ENCODE measurements at places on chromosomes 7 and 10.

- no peak for DNase-seq
Measured at GRCh38 chr7:74181821-74182220, 7.7 kb downstream of the EIF4H start.

DNA sequence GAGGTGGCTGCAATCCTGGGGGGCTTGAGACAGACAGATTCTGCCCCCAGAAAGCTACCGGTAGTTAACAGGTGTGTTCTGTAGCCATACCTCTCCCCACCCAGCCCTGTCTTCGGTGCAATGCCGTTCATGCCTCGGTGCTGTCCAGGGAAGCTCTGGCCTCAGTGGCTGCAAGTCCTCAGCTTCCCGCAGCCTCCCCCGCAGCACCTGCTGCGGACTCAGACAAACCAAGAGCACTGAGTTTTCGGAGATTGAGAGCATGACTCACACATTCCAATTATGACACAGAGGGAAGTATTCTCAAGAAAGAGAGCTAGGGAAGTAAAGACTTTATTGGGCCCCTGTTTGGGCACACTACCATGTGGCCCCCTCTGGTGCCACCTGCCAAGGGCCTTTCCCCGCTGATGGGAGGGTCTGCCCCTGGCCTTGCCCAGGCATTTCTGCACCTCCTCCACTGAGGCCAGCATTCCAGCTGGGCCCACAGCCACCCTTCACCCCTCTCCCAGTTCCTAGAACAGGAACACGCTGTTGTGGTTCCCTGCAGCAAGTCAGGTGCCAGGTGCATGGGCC, 30.2 kb upstream of the EZH2 start:
- peak; percentile 77 for DNase-seq

GRCh38 chr7:46932306-46932675, 649.6 kb downstream of the TNS3 start:
- no peak for DNase-seq

DNA sequence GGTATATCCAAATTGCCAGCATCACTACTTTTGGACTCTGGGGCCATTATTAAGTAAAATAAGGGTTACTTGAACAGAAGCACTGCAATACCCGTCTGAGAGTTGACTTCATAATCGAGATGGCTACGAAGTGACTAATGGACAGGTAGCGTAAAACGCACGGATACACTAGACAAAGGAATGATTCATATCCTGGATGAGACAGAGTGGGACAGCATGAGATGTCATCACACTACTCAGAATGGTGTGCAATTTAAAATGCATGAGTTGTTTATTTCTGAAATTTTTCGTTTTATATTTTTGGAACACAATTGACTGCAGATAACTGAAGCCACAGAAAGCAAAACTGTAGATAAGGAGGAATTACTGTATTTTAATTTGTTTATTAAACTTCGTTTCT, 421.5 kb upstream of the LRGUK start:
- peak; percentile 93 for DNase-seq

- DNase-seq: no peak
Measured at GRCh38 chr10:23585666-23586065, 146.8 kb downstream of the OTUD1 start.

DNA sequence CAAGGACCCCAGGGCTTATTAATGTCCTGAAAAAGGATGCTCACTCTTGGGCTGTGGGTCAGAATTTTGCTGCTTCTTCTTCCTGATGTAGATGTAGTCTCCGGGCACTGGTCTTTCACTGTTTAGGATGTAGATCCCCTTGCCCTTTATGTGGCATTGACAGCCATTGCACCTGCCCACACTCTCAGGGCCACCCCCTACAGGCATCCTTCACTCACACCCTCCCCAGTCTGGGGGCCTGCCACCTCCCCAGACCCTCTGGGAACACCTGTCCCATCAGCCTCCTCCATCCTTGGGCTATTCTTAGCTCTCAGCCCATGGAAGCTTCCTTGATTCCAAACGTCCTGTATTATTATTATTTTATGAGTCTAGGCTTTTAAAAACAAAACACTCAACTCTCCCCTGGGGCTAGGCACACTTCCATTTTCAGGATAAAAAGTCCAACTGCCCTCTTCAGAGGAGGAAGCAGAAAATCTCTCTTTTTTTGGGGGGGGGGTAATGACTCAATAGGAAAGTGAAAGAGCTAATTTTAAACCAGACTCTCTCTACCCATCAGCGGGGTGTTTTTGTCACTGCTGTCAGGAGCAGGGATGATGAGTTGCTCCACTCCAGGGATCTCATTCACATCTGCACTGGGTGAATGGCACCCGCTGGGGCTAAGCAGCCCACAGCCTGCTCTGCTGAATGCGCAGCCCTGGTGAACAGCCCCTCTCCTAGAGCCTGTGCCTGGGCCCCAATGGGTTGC, 11.5 kb upstream of the KLRG2 start:
- DNase-seq: no peak

- DNase-seq: no peak
Measured at GRCh38 chr10:121734589-121735045, 136.4 kb upstream of the FGFR2 start.

DNA sequence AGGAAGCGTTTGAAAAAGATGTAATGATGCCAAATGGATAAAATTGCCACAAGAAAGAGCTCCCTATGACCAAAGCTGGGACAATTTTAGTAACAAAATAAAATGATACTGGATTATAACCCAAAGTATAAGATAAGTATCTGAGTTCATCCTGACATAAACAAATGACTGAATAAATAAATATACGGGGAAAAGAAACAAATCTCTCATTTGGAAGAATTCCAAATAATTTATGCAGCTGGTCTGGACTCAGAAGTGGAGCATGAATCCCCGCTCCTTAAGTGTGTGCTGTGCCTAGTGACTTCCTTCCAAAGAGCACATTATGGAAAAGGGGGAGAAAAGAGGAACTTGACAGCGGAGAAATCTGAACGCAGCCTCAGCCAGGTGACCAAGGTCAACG, 186.2 kb downstream of the RAMP3 start:
- no peak for DNase-seq

DNA sequence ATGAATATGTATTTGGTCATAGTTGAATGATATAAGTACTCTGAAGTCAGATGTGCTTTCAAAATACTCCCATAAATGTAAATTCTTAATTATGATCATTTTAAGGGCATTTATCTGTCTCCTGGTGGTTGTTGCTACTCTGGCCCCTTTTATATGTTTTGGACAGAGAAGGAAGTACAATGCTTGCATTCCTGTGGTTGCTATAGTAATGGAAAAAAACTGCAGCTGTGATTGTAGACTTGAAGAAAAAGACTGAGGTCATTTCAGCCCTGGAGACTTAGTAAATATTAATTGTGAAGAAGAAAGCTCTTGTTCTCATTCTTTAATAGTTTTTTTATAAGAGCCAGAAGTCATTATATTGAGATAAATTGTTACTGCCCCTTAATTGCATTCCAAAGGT, 70.2 kb upstream of the FERD3L start:
- no peak for DNase-seq

DNA sequence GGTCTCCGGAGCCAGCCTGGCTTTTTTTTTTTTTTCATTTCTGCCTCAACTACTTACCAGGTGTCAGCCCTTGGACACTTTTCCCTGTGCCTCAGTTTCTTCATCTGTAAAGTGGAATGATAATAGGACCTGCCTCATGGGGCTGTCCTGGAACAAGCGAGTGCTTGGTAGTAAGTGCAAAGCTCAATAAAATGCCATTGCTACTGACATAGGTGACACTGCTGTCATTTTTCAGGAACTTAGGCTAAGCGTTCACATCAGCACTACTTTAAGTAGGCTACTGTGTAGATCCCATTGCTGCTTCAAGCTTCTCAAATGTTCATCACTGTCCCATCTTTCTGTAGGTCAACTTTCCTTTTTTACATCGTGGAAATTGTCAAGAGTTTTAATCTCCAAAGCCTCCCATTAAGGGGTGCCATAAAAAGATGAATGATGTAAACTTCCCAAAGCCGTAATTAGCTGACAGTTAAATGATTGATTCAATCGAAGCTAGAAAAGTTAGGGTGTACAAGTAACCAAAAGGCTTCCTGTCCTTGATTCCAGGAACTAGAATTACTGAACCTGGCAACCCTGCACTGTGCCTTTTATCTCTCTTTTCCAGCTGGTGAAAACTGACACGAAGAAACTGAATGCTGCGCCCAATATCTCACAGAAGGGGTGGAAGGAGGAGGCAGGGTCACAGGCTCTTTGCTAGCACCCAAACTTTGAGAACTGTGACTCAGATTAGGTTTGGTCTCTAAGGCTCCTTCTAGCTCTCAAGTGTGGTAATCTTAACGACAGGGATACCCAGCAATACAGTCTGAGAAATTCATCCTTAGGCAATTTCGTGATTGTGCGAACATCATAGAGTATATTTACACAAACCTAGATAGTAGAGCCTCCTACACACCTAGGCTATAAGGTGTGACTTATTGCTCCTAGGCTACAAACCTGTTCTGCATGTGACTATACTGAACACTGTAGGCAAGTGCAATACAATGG, 861 bp upstream of the USP6NL start:
- DNase-seq: no peak

- DNase-seq: no peak
Measured at GRCh38 chr7:21422751-21423150, 5.1 kb upstream of the SP4 start.

DNA sequence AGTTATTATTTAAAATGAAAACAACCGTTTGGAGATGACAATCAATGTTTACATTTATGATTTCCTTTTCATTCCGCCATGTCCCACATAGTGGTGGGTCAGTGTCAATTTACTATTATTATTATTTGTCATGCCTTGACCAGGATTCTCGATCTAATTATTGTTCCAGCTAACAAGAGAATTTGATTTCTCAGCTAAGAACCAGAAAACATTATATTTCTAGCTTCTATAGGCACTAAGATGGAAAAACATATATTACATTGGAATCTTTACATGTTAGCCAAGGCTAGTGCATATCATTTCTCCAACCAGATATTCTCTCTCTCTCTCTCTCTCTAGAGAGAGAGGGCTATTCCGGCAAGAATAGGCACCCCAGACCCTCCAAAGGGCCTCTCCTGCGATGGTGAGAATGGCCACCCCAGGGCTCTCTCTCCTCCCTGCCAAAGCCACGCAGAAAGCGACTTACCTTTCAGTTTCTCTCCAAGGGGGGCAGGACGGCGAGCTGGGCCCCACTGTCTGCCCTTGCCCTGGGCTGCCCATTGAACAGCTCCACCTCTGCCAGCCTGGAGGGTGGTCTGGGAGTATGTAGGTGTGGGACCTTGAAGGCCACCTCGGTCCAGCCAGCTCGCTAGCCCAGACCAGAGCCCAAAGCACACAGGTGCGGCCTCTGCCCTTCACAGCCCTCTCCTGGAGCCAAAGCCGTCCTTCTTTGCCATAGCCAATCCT, 2.4 kb downstream of the HOXA3 start:
- no peak for DNase-seq

DNA sequence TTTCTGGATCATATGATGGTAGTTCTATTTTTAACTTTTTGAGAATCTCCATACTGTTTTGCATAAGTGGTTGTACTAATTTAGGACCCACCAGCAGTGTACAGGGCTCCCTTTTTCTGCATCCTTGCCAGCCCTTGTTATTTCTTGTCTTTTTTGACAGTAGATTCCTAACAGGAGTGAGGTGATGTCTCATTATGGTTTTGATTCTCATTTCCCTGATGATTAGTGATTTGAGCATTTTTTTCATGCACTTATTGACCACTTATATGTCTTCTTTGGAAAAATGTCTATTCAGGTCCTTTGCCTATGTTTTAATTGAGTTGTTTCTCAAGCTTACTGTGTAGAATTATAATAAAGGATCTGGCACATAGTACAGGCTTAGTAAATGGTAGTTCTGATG, 238.8 kb upstream of the BMPER start:
- DNase-seq: no peak

GRCh38 chr7:2528481-2529095, 9.0 kb downstream of the LFNG start:
- no peak for DNase-seq

DNA sequence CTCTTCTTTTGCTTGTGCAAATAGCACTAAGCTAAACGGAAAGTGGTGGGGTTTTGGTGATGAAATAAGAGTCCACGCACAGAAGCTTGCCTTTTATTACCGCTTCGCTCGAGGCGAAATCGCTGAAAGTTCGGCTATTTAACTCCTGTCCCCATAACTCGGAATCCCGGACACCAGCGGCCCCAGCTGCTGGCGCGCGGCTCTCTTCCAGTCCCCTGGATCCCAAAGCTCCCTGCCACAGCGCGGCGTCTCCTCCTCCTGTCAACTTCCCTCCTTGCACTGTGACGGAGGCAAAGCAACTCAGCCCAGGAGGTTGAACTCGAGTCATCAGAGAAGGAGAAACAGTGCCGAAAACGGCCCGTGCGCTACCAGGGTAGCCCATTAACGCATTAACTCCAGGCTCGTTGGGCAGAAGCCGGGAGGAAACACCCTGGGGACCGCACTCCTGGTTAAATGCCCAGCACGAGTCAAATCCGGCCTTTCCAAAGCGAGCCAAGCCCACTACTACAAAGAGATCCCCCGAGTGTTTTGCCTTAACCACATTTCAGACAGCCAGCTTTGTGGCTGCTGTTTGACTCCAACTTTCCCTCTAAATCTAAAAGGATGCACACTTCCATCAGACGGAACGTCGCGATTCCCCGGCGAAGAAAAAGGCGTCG, 1.3 kb downstream of the SEMA3D start:
- no peak for DNase-seq

GRCh38 chr10:95784279-95784913, 28.4 kb downstream of the ENTPD1 start:
- DNase-seq: no peak

DNA sequence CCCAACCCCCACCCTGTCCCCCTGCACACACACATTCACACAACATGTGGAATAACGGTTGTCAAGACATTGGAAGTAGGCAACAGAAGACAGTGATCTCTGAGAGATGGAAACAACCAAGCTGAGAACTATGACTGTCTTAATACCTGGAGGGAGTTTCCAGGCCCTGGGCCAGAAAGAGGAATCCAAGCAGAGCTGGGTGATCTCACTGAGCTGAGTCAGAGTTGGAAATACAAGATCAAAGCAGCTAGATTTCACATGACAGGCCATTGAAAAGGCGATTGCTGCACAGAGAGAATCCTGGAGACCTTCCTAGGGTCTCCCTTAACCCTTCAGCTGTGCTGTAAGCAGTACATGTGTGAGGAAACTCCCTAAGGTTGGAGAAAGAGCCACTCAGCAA, 165.8 kb upstream of the PRSS1 start:
- peak; percentile 92 for DNase-seq

DNA sequence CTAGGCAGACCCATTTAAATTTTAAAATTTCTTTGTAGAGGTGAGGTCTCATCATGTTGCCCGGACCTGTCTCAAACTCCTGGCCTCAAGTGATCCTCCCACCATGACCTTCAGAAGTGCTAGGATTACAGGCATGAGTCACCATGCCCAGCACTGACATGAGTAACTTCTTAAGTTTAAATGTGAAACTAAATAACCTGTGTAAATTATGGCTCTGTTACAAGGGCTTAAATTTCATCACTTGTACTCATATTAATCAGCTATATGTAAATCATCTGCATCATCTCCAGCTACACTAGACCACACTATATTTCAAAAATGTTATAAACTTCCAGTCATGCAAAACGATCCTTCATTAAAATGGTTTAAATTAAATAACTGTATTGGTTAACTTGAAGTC, 56.1 kb downstream of the ATAD1 start:
- DNase-seq: peak; percentile 64

GRCh38 chr7:38819463-38819862, 89.5 kb downstream of the VPS41 start:
- DNase-seq: no peak

Measured in RCC 7860 (cell line).